ENCODE measurements at places on chromosomes 16 and 17.

DNA sequence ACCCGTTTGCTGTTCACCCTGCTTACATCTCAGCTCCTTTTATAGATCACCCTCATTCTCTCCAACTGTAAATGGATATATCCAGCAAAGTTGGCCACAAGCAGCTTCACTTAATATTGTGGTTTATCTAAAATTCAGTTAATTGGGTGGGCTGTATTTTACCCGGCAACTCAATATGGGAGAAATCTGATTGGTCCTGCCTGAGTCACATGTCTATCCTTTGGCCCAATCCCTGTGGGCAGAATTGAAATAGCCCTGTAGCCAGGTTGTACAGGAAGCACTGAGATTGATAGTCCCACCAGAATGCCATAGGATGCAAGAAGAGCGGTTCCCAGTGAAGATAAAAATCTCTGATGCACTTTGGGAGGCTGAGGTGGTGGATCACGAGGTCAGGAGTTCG lies 73.2 kb downstream of the AIPL1 start:
- no peak for DNase-seq

DNA sequence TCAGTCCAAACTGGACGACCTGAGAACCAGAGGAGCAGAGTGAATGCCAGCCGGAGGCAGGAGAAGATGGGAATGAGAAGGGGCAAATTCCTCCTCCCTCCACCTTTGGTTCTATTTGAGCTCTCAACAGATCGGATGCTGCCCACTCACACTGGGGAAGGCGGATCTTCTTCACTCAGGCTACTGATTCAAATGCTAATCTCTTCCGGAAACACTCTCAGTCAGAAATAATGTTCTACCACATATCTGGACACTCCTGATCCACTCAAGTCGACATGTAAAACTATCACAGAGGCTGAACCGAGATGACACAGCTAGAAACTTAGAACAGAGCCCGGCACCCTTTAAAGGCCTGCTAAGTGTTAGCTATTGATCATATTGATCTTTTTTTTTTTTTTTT lies 57.4 kb upstream of the GRIN2A start:
- DNase-seq, result no peak

- DNase-seq, result peak; percentile 40
These were observed 781 bp downstream of the RSKR start for GRCh38 chr17:28612936-28613872.

DNA sequence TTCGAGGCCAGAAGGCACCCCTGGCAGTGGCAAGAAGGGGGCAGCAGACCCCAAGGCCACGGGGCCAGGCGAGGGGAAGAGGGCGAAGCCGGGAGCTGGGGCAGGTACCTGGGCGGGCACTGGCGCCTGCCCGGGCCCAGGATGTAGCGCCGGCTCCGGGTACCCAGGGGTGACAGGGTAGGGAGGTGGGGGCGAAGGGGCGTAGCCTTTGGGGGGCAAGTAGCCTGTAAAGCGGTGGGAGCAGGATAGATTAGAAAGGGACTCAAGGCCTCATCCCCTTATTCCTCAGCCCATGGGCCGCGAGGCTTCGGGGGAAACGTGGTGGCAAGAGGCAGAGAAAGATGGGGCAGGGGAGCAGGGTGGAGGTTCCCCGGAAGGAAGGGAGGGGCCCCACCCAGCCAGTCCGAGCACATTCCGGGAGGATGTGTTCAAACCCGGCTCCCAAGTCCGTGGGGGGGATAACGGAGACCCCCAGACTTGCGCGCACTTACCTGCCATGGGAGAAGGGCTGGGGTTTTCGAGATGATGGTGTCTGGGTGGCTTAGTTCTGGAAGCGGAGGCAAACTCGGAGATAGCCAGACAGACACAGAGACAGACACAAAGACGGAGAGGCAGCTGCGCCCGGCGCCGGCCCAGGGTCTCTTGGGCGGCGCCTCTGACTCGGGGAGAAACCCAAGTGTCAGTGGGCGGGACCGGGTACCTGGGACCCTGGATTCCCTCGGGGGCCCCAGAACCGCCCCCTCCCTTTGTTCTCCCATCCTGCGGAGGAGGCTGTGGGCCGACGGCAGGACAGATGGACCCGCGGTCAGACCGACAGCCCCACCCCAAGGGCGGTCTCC lies 493 bp downstream of the PLSCR3 start:
- no peak for DNase-seq

- DNase-seq, result no peak
These were observed 26.9 kb upstream of the COX10 start for GRCh38 chr17:14042411-14042810.

DNA sequence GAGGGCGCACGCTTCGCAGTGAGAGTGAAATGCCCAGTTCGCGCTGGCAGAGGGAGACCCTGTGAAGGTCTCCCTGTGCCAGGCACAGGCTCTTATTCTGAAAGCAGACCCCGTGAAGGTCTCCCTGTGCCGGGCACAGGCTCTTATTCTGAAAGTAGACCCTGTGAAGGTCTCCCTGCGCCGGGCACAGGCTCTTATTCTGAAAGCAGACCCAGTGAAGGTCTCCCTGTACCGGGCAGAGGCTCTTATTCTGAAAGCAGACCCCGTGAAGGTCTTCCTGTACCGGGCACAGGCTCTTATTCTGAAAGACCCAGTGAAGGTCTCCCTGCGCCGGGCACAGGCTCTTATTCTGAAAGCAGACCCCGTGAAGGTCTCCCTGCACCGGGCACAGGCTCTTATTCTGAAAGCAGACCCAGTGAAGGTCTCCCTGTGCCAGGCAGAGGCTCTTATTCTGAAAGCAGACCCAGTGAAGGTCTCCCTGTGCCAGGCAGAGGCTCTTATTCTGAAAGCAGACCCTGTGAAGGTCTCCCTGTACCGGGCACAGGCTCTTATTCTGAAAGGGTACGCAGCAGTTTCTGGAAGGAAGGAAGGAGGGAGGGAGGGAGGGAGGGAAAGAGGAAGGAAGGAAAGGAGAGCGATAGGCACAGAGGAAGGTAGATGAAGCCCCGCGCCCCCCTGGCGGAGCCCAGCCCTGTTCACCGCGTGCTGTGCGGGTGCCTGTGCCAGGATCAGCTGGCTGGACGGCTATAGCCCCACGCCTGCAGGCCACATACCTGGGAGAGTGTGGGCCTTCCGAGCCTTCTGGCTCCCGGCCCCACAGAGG lies 55.3 kb downstream of the WDR45B start:
- peak; percentile 96 for DNase-seq

DNA sequence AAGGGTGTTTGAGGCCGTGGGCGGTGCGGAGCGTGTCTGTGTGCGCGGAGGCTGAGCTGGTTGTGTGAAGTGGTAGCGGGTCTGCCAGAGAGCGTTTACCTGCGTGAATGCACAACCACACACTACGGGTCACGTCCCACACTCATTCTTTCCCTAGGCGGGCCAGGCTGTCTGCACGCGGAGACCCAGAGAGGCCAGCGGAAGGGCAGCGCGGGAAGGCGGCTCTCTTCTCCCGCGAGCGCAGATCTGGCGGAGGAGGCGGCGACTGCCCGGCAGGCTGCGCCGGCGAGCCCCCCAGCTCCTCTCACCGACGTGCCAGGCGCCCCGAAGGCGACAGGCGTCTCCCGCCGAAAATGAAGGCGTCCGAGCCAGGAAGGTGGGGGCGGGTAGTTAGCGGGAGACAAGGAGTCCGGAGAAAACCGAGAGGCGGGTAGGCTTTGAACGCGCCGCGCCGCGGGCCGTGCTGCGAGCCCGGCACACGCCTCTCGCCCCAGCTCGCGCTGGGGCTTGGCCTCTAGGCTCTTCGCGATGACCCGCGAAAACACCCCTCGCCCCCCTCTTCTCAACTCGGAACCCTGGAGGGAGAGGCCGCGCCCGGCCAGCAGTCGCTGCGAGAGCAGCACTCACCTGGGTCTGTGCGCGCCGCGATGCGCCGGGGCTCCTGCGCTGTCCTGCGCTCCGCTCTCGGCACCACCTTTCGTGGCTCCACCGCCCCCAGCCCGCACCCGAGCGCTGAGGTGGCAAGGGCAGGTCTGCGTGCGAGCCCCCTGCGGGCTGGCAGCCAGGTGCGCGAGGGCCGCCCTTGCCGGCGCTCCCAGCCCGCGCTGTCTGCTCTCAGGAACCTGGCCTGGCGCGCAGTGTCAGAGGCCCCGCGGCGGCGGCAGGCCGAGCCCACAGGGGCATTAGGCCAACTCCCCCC lies 2.0 kb upstream of the FOXF1 start:
- DNase-seq, result no peak

DNA sequence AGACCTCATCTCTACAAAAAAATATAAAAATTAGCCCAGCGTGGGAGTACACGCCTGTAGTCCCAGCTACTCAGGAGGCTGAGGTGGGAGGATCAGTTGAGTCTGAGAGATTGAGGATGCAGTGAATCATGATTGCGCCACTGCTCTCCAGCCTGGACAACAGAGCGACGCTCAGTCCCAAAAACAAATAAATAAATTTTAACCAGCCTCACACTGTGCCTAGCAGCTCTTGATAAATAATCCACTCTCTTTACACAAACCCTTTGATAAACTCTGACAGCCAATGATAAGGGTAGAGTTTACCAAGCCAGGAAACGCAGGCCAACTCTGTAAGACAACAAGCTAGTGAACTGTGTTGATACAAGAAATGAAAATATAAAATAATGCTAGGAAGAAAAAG lies 32.7 kb downstream of the LITAF start:
- no peak for DNase-seq
